ENCODE measurements at places on chromosomes 13 and 19. TPM values are rescaled to one million over a fixed set of nuclear protein-coding genes. Genes with fewer than 3 reads are reported as not detected.

Gene KIR3DL2
- polyA plus RNA-seq: not detected

Gene NKG7
- polyA plus RNA-seq: not detected

Gene HIPK4
- polyA plus RNA-seq: 0.21 TPM

DNA sequence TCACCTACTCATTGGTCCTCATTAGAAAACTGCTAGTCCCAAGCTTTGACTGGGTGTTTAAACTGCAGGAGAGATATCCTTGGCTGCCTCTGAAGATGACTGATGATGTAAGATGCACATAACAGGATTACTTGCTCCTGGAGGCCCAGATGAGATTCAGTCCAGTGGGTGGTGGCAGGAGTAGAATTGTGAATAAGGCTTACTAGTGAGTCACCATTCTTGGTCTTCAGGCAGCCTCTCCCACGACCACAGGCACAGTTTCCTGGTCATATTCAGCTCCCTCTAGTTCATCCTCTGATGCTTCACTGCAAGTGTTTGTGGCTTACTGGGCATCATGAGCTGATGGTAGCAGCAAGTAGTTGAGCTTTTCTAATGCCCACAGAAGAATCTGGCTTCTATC is 12.1 kb downstream of the SERTM1 start:
- no peak for DNase-seq

DNA sequence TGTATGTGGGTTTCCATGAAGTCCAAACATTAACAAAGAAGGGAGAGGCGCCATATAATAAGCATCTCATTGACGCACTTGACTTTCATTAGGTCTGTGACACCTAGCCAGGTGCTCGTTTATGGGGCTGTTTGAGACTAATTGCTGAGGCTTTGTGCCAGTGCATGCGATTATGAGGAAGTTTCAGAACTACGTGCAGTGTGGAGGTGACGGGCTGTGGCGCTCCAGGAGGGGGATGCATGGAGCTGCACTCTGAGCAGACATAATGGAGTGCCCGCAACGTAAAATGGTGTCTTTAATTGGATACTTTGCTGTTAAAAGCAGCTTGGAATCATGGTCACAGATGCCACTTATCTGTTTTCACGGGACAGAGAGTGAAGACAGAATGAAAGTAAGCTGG is 223.2 kb downstream of the FGF9 start:
- DNase-seq: no peak

DNA sequence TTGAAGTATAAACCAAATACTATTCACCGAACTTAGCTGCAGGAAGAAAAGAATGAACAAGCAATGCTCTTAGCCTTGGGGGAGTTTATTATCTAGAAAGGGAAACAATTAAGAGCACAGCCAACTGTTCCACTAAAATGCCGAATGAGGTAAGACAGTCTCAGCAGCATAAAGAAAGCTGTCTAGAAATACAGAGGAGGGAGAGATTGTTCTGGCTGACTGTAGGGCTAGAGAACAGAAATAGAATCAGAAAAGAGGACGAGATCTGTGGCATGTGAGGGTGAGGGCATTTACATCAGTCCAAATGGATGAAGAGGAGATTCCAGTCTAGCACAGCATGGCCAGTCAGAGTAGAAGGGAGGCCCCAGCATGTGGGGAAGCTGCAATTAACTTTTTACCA is 56.8 kb upstream of the TNFRSF19 start:
- no peak for DNase-seq

- DNase-seq: peak; percentile 35
Measured at GRCh38 chr13:45511310-45512097, 46.8 kb downstream of the COG3 start.

DNA sequence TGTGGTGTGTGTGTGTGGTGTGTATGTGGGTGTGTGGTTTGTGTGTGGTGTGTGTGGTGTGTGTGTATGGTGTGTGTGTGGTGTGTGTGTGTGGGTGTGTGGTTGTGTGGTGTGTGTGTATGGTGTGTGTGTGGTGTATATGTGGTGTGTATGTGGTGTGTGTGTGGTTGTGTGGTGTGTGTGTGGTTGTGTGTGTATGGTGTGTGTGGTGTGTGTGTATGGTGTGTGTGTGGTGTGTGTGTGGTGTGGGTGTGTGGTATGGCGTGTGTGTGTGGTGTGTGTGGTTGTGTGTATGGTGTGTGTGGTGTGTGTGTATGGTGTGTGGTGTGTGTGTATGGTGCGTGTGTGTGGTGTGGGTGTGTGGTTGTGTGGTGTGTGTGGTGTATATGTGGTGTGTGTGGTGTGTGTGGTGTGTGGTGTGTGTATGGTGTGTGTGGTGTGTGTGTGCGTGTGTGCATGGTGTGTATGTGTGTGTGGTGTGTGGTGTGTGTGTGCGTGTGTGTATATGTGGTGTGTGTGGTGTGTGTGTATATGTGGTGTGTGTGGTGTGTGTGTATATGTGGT is 8.7 kb downstream of the SHISA7 start:
- DNase-seq: no peak

DNA sequence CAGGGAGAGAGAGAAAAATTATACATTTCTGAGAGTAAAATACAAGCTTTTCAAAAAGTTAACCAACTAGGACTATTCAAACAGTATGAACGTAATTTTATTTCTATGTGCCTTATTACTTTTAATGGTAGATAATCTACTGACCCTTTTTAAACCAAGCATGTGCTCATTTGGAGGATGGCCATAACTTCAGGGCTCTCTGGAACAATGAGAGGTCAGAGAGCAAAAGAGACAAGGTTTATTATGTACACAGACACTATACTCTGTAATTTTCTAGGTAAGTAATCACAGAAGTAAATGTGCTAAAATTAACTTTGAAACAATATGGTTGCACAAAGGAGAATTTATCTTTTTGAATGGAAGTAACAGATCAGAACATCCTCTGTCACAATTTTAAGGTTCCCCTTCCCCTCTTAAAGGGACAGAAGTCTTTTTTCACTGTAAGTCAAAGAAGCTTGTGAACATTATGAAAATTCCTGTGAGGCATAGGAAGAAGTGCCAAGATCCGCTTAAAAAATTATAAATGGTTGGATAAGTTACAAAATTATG is 1.0 kb downstream of the POSTN start:
- no peak for DNase-seq

GRCh38 chr19:13164343-13165161 is 14.3 kb downstream of the IER2 start:
- no peak for DNase-seq

- no peak for DNase-seq
Measured at GRCh38 chr13:76799696-76800095, 86.5 kb downstream of the KCTD12 start.

GRCh38 chr19:17737690-17738153 is 13.6 kb upstream of the FCHO1 start:
- no peak for DNase-seq

DNA sequence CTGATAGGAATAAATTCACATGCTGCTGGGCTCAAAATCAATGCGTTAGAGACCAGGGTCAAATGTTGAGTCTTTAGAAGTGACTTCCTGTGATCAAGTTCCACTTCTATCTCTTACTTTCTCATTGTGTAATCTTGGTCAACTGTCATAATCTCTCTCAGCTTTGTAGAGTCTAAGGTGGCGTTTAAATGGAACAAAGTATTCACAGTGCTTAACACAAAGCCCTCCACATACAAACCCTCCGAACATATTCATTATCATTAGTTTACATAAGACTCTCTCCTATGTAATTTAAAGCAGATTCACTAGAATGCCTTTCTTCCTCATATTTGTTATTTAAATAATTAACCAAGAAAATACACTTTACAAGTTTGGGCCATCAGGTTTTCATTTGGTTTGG is 1044.1 kb downstream of the EFNB2 start:
- no peak for DNase-seq

GRCh38 chr19:39136225-39136940 is 10.8 kb downstream of the PAK4 start:
- no peak for DNase-seq

DNA sequence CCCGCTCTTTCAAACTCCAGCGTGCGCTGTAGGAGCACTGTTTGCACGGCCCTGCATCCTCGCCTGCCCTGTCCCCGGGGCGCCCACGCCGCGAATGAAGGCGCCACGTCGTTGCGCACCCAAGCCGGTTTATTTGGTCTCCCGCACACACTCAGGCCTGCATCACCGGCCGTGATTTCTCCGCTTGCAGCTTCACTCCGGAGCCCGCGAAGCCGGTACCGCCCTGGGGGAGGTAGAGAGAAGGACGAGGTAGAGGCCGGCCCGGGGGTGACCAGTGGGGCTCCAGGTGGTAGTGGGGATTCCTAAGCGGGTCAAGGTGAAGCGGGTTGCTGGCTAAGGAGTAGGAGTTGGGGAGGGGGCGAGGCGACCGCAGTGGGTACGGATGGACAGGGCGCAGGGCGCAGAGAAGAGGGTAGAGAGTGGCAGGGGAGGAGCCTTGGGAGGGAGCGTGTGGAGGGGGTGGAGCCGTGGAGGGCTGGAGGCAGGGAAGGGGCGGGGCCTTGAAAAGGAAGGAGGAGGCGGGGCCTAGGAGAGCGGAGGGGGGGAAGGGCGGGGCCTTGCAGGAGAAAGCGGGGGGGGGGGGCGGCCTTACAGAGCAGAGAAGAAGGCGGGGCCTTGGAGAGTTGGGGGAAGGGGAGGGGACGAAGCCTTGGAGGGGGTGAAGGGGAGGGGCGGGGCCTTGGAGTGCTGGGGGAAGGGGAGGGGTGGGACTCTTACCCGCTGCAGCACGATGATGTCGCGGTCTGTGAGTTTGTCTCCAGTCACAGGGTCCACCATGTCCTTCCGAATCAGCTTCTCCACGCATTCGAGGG is 24.6 kb downstream of the NOSIP start:
- no peak for DNase-seq

GRCh38 chr19:30386551-30387143 is 14.5 kb downstream of the ZNF536 start:
- no peak for DNase-seq

DNA sequence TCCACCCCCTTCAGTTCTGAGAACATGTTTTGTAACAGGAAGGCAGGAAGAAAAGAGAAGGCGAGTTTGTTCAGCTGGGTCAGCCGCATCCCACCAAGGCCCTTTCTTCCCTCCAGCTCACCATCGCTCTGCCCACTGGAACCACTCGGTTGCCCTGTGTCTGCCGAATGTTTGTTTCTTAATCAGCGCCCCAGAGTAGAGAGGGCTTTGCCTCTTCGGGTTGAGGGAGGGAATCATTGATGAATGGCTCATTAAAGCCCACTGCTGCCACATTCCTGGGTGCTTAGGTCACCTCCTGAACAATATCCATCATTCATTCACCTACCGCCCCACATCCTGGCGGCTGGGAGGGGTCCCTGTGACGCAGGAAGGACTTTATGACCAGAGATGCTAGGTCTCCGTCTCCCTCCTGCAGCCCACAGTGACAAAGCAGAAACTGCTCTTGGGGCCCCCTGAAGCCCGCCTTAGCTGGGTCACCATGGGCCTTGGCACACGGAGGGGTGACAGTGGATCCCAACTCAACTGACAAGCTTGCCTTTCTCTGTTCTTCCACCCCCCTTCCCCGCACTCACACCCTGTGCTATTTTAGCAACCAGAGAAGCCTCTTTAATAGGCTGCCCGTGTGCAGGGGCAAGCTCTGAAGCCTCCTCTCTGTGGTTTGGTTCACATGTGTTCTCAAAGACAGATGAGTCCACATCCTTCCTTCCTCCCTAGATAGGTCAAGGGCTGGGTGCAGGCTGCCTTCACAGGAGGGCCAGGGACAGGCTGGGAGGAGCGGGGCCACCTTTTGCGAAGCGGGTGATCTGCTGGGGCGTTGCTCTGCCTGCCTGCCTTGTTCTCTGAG is 46.2 kb downstream of the ACTN4 start:
- no peak for DNase-seq

GRCh38 chr13:38385153-38385891 is 35.7 kb downstream of the UFM1 start:
- no peak for DNase-seq

DNA sequence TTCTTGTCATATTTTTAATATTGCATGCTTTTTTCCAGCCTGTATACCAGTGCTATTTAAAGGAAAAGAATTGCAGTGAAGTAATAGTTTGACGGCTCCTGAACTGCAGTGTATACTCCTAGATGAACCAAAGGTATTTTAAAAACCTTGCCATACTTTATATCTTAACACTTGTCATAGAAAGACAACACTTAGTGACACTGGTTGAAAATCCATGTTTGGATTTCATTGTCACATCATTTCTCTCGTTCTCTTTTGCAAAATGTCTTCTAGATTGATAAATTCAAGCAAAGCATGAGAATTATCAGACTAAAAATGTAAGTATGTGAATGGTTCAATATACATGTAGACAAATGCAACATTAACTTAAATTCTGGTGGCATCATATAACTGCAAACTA is 1293.9 kb downstream of the PCDH9 start:
- DNase-seq: no peak

DNA sequence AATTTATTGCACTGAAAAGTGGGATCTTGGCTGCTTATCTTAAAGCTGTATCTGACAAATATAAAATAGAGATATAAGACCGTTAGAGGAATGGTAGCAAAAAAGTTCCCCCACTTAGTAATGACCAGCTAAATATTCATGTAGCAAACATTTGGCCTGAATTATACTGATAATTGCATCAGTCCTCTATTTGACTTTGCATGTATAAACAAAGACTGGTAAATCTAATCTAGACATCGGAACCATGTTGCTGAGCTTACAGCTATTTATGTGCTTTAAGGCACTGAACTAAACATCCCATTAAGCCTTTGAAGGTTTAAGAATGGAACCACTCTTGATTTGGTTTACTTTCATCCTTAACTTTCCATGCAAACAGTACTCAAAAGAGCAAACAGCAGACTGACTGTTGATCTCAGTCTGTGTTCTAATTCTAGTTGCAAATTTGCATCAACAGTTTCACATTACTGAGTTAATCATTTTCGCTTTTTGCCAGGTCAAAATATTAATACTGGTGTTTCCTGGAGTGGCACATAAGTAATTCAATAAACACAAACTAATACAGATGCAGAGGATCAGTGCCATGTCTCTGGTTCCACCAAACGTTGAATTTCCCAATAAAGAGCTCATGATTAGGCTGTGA is 203.5 kb upstream of the HTR2A start:
- DNase-seq: no peak

- no peak for DNase-seq
Measured at GRCh38 chr13:31947506-31947905, 84.1 kb upstream of the FRY start.

All from BJ (cell line).